ENCODE measurements at places on chromosomes 4 and X. TPM values are rescaled to one million over a fixed set of nuclear protein-coding genes. Genes with fewer than 3 reads are reported as not detected.

MAGEB6 gene
- not detected for total RNA-seq

DMD gene
- total RNA-seq: 0.73 TPM

ARMCX2 gene
- total RNA-seq: 8.9 TPM

DCHS2 gene
- total RNA-seq: 0.44 TPM

PPP1R3F gene
- 17.5 TPM for total RNA-seq

GDPD2 gene
- not detected for total RNA-seq

ADGRG4 gene
- total RNA-seq: not detected

CLNK gene
- 0.32 TPM for total RNA-seq

DCAF8L2 gene
- not detected for total RNA-seq

GRCh38 chr4:17347445-17347844 is 164.4 kb downstream of the QDPR start:
- no peak for DNase-seq

DNA sequence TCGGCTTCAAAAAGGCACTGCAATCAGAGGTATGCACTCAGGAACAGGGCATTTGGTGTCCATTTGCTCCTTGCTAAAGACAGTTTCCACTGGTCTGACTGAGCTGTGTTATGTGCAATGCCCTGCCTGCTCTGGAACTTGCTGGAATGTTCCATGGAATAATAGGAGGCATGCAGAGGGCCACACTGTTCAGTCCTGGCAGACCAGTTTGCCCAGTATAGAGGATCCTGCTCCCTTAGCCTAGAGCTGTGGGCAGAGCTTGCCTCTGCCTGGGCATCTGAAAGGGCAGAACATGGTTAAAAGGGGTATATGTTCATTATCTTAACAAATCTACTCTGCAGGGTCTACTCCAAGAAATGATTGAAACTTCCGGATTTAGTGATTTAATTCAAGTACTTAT is 27.8 kb upstream of the CD99L2 start:
- DNase-seq: no peak

- DNase-seq: no peak
Observed at GRCh38 chrX:37370499-37371141, 21.5 kb downstream of the PRRG1 start.

DNA sequence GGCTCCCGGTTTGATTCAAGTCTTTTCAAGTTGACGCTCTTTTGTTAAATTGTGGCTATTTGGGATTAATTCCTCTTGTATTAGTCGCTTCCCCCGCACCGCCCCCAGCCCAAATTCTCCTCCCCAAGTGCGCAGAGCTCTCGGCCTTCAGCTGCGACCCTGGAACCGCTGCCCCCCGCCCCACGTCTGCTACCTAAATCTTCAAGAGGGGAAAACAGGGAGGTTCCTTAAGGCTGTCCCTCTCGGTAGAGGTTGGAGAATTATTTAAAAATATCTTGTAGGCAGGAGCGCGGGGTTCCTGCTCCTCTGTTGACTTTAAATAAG is 860 bp upstream of the RPS6KA3 start:
- DNase-seq: no peak

GRCh38 chr4:538542-539142 is 37.5 kb downstream of the TMEM271 start:
- no peak for DNase-seq

DNA sequence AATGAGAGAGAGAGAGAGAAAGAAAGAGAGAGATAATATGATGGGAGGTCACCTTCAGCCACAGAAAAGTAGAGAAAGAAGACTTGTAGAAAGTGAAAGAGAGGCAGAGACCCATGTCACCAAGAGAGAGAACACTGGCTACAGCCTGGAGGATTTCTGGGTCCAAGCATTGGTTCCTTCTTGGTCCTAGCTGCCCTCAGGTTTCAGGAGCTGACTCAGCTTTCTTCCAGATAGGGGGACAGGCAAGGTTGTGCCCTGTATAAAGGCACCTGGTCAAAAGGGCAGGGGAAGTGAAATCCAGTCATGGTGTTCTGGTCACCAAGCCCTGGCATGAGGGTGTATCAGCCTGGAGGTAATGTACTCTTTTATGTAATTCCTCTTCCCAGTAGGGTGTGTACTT is 47.5 kb upstream of the XK start:
- no peak for DNase-seq

- no peak for DNase-seq
Observed at GRCh38 chr4:1290165-1290977, 680 bp downstream of the MAEA start.

GRCh38 chrX:150566734-150567182 is 1.7 kb upstream of the MTM1 start:
- no peak for DNase-seq

- no peak for DNase-seq
Observed at GRCh38 chrX:106022238-106022637, 16.3 kb downstream of the SERPINA7 start.

DNA sequence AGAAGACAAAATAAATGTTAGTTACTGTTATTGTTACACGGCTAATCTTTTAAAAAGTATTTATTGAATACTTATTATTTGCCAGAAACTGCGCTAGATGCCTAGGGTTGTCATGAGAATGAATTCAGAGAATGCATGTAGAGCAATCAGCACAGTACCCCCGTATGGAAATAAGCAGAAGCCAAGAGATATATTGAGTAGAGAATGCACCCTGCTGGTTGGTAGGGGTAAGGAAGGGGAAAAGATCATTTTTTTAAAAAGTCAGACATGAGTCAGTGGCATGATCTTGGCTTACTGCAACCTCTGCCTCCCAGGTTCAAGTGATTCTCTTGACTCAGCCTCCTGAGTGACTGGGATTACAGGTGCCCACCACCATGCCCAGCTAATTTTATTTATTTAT is 13.1 kb upstream of the DRP2 start:
- peak; percentile 31 for DNase-seq

- DNase-seq: no peak
Observed at GRCh38 chr4:156962528-156962974, 9.0 kb downstream of the PDGFC start.

DNA sequence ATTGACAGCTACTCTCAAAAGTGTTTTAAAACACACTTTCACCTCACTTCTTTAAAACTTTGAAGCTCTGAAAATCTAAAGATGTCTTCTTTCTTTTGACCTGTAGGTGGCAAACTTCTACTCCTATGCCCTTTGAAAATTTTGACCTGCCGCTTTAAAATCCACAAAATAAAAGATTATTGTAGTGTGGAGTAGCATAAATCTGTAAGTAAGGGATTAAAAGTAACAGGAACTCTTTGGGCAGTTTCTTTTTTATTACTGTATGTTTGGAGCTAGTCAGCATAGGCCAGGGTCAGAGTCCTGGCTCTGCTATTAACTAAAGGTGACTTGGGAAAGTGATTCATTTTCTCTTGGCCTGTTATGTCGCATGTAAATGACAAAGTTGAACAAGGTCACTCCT is 25.5 kb downstream of the BBS12 start:
- DNase-seq: no peak

- no peak for DNase-seq
Observed at GRCh38 chr4:125421547-125421946, 106.8 kb downstream of the FAT4 start.

DNA sequence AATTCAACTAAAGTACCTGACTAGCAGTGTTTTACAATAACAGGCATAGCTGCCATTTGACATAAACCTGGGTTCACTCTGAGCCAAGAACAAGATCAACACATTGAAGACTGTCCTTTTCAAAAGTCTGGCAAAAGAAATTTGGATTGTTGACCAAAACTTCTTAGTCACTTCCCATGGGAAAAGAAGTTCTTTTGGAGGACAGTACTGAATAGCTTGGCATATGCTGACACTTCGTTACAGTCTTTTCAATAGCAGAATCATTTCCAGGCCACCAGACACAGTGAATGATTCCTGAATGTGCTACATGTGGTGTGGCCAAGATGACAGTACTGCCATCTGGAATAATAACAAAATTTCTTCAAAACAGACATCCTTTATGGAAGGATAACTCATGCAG is 560.3 kb downstream of the GRID2 start:
- no peak for DNase-seq

DNA sequence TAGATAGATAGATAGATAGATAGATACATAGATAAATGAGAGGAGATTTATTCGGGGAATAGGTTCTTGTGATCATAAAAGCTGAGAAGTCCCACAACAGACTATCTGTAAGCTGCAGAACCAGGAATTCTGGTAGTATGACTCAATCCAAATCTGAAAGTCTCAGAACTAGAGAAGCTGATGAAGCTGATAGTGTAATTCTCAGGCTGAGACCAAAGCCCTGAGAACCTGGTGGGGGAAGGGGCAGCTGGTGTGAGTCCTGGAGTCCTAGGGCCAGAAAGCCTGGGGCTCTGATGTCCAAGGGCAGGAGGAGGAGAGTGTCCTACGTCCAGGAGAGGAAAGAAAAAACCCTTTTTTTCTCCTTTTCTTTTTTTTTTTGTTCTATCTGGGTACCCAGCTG is 8.0 kb upstream of the BANK1 start:
- DNase-seq: no peak

GRCh38 chr4:98474408-98474844 is 184.0 kb downstream of the TSPAN5 start:
- DNase-seq: no peak

- no peak for DNase-seq
Observed at GRCh38 chr4:773214-773613, 52.7 kb downstream of the CPLX1 start.

GRCh38 chr4:592825-593520 is 16.9 kb upstream of the TMEM271 start:
- DNase-seq: no peak

- DNase-seq: no peak
Observed at GRCh38 chrX:130834149-130834548, 68.9 kb downstream of the ENOX2 start.

DNA sequence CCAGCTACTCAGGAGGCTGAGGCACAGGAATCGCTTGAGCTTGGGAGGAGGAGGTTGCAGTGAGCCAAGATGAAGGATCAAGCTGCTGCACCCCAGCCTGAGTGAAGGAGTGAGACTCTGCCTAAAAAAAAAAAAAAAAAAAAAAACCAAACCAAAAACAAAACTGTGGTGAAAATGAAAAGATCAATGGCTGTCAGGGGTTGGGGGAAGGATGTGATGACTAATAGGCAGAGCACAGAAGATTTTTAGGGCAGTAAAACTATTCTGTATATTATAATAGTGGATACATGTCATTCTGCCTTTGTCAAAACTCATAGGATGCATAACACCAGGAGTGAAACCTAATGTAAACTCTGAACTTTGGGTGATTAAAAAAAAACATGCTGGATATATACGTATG is 69.9 kb upstream of the ELOVL6 start:
- DNase-seq: no peak

DNA sequence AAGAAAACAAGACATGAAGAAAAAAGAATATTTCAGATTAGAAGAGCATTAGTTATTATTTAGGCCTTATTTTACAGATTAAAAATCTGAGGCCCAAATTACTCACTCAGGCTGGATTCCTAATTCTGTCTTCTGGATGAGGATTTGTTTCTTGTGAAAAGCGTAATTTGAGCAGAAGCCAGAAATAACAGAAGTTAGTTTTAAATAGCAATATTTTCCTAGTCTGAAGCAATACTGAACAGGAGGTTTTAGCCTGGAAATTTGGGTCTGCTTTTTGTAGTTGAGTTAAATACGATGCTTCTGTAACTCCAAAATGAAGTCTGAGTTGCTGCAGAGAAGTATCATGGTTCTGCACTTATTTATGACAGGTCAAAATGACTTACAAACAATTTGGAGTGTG is 124.9 kb downstream of the RTL3 start:
- DNase-seq: no peak

DNA sequence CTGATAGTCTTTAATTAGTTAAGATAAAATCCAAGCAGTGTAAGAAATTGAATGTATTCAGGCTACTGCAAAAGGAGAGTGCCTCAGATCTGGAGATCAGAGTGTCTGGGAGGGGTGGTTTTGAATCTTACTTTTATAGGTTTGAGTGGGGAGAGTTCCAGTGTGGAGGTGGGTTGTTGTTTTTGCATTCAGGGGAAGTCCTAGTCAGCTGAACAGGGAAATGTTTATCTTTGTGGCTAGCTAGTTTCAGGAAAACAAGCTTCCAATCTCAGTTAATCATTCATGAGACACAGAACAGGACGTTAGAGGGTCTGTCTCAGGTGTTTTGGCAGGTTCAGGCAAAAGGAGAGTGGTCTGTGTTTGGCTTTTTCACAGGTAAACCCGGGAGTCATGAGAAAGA is 26.0 kb downstream of the ZNF81 start:
- no peak for DNase-seq

DNA sequence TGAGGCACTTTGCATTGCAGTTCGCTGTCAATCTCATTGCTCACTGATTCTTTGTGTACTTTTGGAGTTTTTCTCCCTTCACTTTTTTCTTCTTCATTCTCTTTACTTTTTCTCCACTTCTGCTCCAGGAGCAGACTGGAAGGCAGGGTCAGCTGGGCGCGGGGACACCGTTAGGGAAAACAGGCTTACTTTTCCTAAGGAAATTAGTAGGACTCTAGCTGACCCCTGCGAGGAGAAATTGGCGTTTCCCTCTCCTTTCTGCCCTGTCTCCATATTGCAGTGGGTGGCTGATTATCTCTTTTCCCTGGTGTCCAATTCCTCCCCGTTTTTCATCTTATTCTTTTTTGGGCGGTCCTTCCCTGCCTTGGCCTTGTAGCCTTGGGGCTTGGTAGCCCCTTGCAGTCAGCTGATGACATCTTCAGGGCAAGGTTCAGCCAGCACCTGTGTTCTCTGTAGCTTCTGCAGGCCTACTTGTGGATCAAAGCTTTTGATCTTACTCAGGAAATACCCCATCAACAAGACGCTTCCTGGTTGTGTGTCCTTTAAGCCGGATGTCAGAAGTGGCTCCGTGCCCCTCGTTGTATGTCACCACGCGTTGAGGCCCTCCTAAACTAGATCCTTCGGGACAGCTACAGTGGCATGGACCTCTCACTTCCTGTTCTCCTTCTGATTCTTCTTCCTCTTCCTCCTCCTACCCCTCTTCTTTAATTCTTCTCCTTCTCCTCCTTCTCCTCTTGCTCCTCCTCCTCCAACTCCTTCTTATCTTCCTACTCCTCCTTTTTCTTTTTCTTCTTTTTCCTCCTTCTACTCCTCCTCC is 36.1 kb downstream of the NBDY start:
- peak; percentile 62 for DNase-seq

DNA sequence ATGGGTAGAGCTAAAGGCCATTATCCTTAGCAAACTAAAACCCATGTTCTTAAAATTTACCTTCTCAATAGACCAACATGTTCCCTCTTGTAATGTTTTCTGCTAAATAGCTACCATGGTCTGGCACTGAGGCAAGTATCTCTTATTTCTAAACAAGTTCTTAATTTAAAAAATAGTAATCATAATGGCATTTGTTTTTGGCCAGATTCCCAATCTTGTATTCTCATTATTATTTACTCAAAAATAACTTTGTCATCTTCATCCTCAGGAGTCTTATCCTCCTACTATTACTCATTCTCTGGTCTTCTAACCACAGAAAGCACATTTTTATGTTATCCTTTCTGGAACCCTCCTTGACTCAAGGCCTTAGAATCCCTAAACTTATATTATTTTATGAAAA is 931.2 kb downstream of the CCSER1 start:
- DNase-seq: no peak

All from T-cell (primary cell).